Stimulated activated naive B cell treated with anti-CD40 and anti-IgM and Interleukin-4, amounts not matched to agents 10 μg/mL and 1 μg/mL and 100 μg/mL, for 72 hours (primary cell): ENCODE measurements at places on chromosomes 7 and 10.
A peak's percentile ranks its signal among the peaks of the same experiment; 100 is the strongest.

DNA sequence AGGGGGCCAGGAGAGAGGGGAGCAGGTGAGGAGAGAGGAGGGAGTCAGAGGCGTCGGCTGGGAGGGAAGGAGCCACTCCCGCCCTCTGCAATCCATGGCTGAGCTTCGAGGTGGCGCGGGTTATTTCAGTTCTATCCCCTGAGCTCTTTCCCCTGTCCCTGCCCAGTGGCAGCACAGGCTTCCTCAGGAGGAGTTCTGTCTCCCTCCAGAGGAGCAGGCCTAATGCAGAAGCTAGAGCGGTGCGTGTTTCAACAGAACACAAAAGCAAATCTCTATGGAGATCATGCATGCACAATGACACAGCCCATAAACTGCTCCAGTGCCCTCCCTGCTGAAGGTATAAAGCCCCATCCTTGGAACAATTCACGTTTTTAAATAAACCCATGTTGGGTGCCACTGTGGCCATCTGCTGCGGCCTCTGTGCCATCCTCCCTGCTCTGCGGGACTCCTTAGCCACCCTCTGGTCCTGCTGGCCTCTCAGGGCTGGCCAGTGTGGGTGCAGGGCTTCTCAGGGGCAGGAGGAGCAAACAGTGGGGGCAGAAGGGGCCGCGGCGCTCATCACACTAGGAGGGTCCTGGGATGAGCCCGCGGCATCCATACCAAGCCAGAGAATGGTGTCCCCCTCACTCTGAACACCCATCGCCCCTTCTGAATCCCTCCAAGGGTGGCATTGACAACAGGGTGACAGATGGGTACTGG is 192.6 kb upstream of the LYZL2 start:
- H3K4me3 ChIP-seq, result no peak overlapping the region
- no peaks in the 10 kb centered on the region for H3K36me3 ChIP-seq
- H3K27ac ChIP-seq, result no peak overlapping the region
- DNase-seq, result no peak
- peaks cover 18% of the 10 kb centered on the region for H3K27me3 ChIP-seq
- no peaks in the 10 kb centered on the region for H3K4me1 ChIP-seq

- no peaks in the 10 kb centered on the region for H3K36me3 ChIP-seq
- no peaks in the 10 kb centered on the region for H3K4me1 ChIP-seq
- DNase-seq, result no peak
- no peak overlapping the region for H3K4me3 ChIP-seq
- H3K27me3 ChIP-seq, result no peaks in the 10 kb centered on the region
Measured at GRCh38 chr7:14073988-14074387, 84.5 kb upstream of the ETV1 start.

- H3K27ac ChIP-seq, result no peak overlapping the region
- no peaks in the 10 kb centered on the region for H3K36me3 ChIP-seq
- H3K4me1 ChIP-seq, result no peaks in the 10 kb centered on the region
- no peak overlapping the region for H3K4me3 ChIP-seq
- no peak for DNase-seq
- H3K27me3 ChIP-seq, result no peaks in the 10 kb centered on the region
Measured at GRCh38 chr10:106991091-106991490, 173.4 kb downstream of the SORCS1 start.

- peaks cover 8% of the 10 kb centered on the region for H3K4me1 ChIP-seq
- DNase-seq, result no peak
- peaks cover 3% of the 10 kb centered on the region for H3K27me3 ChIP-seq
- H3K4me3 ChIP-seq, result no peak overlapping the region
- H3K27ac ChIP-seq, result no peak overlapping the region
Measured at GRCh38 chr10:49277973-49278372, 21.0 kb upstream of the C10orf71 start.

DNA sequence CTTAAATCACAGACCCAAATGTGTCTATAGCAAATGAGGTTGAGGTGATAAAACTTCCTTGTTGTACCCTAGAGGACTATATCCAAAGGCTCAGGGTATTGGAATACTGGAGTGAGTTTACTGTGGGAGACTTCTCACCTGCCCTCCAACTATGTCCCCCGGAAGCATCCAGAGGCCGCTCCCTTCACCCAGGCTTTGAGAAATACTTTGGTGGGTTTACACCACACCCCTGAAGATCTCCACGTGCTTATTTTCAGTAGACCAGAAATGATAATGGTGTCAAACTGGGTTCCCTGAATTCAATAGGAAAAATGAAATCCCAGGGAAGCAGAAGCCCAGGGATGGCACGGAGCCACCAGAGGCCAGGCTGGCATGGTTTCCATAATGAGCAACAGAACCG is 31.3 kb upstream of the NANOS1 start:
- no peak overlapping the region for H3K4me3 ChIP-seq
- no peak overlapping the region for H3K27ac ChIP-seq
- no peaks in the 10 kb centered on the region for H3K36me3 ChIP-seq
- no peaks in the 10 kb centered on the region for H3K4me1 ChIP-seq
- no peak for DNase-seq

- H3K4me3 ChIP-seq, result no peak overlapping the region
- H3K27me3 ChIP-seq, result peaks cover 53% of the 10 kb centered on the region
- H3K4me1 ChIP-seq, result peaks cover 8% of the 10 kb centered on the region
- DNase-seq, result no peak
- no peak overlapping the region for H3K27ac ChIP-seq
Measured at GRCh38 chr10:49387071-49387470, 8.8 kb downstream of the DRGX start.

GRCh38 chr10:35165136-35165535 is 38.5 kb downstream of the CREM start:
- DNase-seq, result no peak
- no peaks in the 10 kb centered on the region for H3K27me3 ChIP-seq
- no peak overlapping the region for H3K27ac ChIP-seq
- no peak overlapping the region for H3K4me3 ChIP-seq

- H3K27ac ChIP-seq, result no peak overlapping the region
- no peaks in the 10 kb centered on the region for H3K36me3 ChIP-seq
- H3K27me3 ChIP-seq, result peaks cover 4% of the 10 kb centered on the region
- DNase-seq, result no peak
Measured at GRCh38 chr7:115066634-115067033, 144.7 kb downstream of the MDFIC start.

GRCh38 chr10:127150136-127150535 is 46.3 kb downstream of the INSYN2A start:
- H3K36me3 ChIP-seq, result no peaks in the 10 kb centered on the region
- H3K4me3 ChIP-seq, result no peak overlapping the region
- no peaks in the 10 kb centered on the region for H3K4me1 ChIP-seq
- H3K27ac ChIP-seq, result no peak overlapping the region
- no peaks in the 10 kb centered on the region for H3K27me3 ChIP-seq
- DNase-seq, result no peak

DNA sequence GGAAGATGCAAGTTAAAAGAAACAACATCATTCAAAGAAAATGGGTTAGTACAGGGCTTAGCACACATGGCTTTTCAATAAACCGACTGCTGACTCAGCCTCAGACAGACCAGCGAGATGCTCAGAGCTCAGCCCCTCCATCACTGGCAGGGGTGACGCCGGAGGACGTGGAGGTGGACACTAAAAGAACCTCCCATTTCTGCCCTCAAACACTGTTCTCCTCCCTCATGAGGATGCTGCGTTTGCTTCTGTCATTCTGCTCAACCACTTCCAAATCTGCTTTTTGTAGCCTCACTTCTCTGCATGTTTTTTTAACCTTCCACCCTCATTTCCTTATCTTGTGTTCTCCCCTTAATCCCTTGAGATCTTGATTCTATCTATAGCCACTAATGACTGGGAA is 15.3 kb downstream of the DENND11 start:
- H3K36me3 ChIP-seq, result peaks cover 39% of the 10 kb centered on the region
- no peak overlapping the region for H3K4me3 ChIP-seq
- DNase-seq, result no peak

DNA sequence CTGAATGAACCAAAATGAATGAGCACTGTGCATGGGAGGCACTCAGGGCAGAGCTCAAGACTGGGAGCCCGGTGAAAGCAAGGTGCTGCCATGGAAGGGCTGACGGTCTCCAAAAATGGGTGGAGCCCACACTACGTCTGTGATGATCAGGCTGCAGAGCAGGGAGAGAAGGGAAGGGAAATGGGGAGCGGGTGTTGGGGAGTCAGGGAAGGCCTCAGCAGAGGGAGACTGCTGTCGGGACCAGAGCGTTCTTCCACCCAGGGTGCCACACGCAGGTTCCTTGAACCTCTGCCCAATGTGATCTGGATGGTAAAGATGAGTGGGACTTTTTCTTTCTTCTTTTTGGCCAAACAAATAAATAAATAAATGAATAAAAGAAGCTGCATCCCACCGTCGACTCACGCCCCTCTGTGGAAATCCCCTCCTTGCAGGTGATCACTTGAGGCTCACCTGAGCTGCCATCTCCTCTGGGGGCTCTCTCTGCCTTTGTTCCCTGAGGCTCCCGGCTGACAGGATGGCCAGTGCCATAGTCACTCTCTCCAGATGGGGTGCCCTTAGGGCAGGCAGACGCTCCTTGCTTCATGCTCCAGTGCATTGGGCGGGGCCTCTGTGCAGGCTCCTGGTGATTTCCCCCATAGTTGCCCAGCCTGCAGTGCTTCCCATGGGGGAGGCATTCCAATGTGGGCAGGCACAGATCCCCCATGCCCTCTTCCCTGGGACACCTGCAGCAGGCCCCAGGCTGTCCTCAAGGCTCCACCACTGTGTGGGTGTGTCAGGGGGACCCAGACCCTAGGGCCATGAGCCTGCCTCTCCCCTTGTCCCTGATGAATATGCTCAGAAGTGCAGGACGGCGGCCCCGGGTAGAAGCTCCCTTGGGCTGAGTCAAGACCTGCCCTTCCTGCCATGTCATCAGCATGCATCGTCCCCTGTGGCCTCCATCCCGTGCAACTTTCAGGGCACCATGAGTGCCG is 131.8 kb downstream of the PTPN20 start:
- H3K27me3 ChIP-seq, result no peaks in the 10 kb centered on the region
- H3K27ac ChIP-seq, result no peak overlapping the region
- no peaks in the 10 kb centered on the region for H3K4me1 ChIP-seq
- peak overlapping the region; percentile 6 for H3K4me3 ChIP-seq
- H3K36me3 ChIP-seq, result no peaks in the 10 kb centered on the region

GRCh38 chr10:68301790-68302502 is 29.9 kb upstream of the HNRNPH3 start:
- H3K4me3 ChIP-seq, result peak overlapping the region; percentile 29
- no peak for DNase-seq
- no peak overlapping the region for H3K27ac ChIP-seq
- H3K4me1 ChIP-seq, result peaks cover 27% of the 10 kb centered on the region

GRCh38 chr10:74738542-74738941 is 87.9 kb upstream of the KAT6B start:
- no peaks in the 10 kb centered on the region for H3K36me3 ChIP-seq
- no peak overlapping the region for H3K27ac ChIP-seq
- H3K27me3 ChIP-seq, result no peaks in the 10 kb centered on the region

GRCh38 chr10:114121031-114121430 is 53.0 kb downstream of the CCDC186 start:
- no peak overlapping the region for H3K27ac ChIP-seq
- H3K36me3 ChIP-seq, result peaks cover 27% of the 10 kb centered on the region
- no peak overlapping the region for H3K4me3 ChIP-seq
- no peaks in the 10 kb centered on the region for H3K27me3 ChIP-seq
- DNase-seq, result no peak

- peaks cover 4% of the 10 kb centered on the region for H3K36me3 ChIP-seq
- H3K4me1 ChIP-seq, result no peaks in the 10 kb centered on the region
- no peak for DNase-seq
- no peak overlapping the region for H3K27ac ChIP-seq
Measured at GRCh38 chr7:157041004-157041403, 30.5 kb upstream of the MNX1 start.

DNA sequence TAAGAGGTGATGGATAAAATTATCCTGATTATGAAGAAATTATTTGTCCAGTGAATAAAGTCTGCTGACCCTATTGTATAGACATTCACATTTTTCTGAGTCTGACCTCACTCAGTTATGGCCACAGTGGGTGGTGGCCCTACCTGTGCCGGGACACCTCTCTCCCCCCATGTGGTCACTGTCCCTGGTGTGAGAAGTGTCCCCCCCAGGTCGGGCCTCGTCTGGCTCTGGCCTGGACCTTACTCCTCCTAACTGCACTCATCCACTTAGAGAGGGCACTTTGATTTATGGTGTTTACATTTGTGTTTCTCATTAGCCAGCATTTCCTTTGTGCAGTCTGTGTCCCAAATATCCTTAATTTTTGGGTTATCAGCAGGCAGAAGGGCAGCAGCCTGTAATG is 59.6 kb upstream of the ZNF32 start:
- H3K27ac ChIP-seq, result no peak overlapping the region
- DNase-seq, result no peak
- H3K4me1 ChIP-seq, result no peaks in the 10 kb centered on the region

- H3K4me1 ChIP-seq, result no peaks in the 10 kb centered on the region
- H3K27ac ChIP-seq, result no peak overlapping the region
- no peaks in the 10 kb centered on the region for H3K36me3 ChIP-seq
- H3K4me3 ChIP-seq, result no peak overlapping the region
- peaks cover 4% of the 10 kb centered on the region for H3K27me3 ChIP-seq
Measured at GRCh38 chr10:106625751-106626150, 538.8 kb downstream of the SORCS1 start.

DNA sequence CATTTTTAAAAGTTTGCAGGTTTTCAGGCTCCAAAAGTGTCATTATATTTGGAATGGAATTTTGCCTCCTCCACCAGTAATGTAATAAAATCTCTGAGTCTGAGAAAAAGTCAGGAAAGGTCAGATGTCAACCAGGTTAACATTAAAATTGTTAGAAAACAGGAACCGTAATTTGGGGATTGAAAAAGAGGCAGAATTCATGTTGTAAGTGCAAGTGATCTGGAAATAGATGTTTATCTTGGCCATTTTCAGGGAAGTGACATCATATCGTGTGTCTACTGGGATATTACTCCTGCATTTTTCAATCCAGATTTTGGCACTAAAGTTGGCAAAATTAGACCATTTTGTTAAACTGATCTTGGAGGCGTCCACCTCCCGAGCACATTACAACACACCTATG is 428.5 kb upstream of the MGMT start:
- DNase-seq, result no peak
- H3K4me3 ChIP-seq, result no peak overlapping the region
- H3K27me3 ChIP-seq, result peaks cover 50% of the 10 kb centered on the region

DNA sequence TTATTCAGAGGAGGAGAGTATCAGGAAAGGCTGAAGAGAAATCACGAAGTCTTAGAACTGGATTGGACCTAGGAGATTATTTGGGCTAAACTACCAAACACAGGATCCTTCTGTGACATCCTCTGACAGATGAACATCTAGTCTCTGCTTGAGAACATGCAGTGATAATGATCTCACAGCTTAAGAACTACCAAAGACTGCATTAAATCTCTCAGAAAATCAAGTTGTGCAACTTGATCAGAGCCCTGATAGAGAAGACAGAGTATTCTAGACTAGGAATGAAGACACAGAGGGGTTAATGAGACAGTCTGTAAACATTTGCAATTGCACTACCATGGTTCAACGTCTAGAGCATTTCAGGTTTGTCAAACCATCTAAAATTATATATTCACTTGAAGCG is 37.1 kb upstream of the AGBL3 start:
- no peak for DNase-seq
- H3K4me1 ChIP-seq, result no peaks in the 10 kb centered on the region
- no peak overlapping the region for H3K4me3 ChIP-seq
- no peaks in the 10 kb centered on the region for H3K36me3 ChIP-seq

- no peak overlapping the region for H3K27ac ChIP-seq
- peaks cover 7% of the 10 kb centered on the region for H3K4me1 ChIP-seq
- no peak overlapping the region for H3K4me3 ChIP-seq
- peak; percentile 8 for DNase-seq
- H3K27me3 ChIP-seq, result no peaks in the 10 kb centered on the region
Measured at GRCh38 chr7:51067757-51068156, 248.9 kb downstream of the COBL start.
